ENCODE measurements at places on chromosomes 1 and 21.

- H3K27me3 ChIP-seq, result no peaks in the 10 kb centered on the region
- peak overlapping the region; percentile 15 for H3K27ac ChIP-seq
- peaks cover 26% of the 10 kb centered on the region for H3K4me1 ChIP-seq
- no peak overlapping the region for H3K4me3 ChIP-seq
These were observed 28.5 kb upstream of the SELENON start for GRCh38 chr1:25771221-25772114.

- H3K27me3 ChIP-seq, result no peaks in the 10 kb centered on the region
- DNase-seq, result no peak
- H3K36me3 ChIP-seq, result no peaks in the 10 kb centered on the region
- no peaks in the 10 kb centered on the region for H3K4me1 ChIP-seq
These were observed 168.1 kb downstream of the AMY1C start for GRCh38 chr1:103917795-103918194.

DNA sequence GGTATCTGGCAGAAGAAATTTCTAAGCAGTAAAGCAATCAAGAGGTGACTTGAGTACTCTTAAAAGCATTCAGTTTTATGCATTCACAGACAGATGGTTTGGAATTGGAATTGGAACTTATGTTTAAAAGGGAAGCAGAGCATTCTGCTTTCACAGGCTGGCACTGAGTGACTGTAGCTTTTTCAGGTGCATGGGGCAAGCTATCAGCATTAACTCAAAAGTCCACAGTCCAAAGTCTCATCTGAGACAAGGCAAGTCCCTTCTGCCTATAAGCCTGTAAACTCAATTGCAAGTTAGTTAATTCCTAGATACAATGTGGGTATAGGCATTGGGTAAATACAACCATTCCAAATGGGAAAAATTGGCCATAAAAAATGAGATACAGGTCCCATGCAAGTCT lies 1620.3 kb downstream of the MRPL39 start:
- H3K27ac ChIP-seq, result no peak overlapping the region
- H3K36me3 ChIP-seq, result no peaks in the 10 kb centered on the region
- DNase-seq, result no peak
- no peaks in the 10 kb centered on the region for H3K4me1 ChIP-seq

GRCh38 chr1:221664253-221664652 lies 77.6 kb downstream of the DUSP10 start:
- no peaks in the 10 kb centered on the region for H3K4me1 ChIP-seq
- H3K4me3 ChIP-seq, result no peak overlapping the region
- DNase-seq, result no peak
- H3K27me3 ChIP-seq, result no peaks in the 10 kb centered on the region

DNA sequence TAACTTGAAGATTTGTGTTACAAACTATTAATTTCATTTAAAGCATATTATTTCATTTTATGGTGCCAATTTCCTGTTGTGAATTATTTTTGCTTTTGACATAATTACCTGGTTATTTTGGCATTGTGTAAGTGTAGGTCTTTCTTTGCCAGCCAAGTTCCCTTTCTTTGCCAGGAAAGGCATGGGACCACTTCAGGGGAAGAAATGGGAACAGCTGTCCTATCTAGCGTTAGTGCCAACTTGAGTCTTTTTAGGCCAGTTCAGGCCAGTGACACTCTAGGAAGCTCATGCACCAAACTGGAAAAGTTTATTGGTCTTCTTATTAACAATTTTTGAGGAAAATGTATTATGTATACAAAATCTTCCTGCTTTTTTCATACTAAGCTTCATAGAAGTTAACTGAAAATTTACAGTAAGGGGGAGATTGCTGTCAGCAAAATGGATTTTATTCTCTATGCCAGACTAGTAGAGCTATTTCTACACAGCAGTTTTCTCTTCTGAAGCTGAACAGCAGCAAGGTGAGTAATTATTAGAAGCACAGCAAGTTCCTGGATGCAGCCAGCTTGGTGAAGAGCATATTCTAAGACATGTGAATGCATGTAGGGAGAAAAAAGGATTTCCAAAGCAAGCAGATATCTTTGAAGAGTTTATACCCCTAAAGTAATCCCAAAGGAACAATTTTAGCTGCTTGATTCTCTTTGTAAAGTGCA lies 914.6 kb upstream of the ADGRL4 start:
- H3K4me3 ChIP-seq, result no peak overlapping the region
- H3K27me3 ChIP-seq, result no peaks in the 10 kb centered on the region
- no peaks in the 10 kb centered on the region for H3K4me1 ChIP-seq
- H3K36me3 ChIP-seq, result no peaks in the 10 kb centered on the region
- no peak overlapping the region for H3K27ac ChIP-seq

- H3K4me3 ChIP-seq, result no peak overlapping the region
- H3K27me3 ChIP-seq, result no peaks in the 10 kb centered on the region
These were observed 4.4 kb downstream of the SLC19A1 start for GRCh38 chr21:45537746-45538291.

DNA sequence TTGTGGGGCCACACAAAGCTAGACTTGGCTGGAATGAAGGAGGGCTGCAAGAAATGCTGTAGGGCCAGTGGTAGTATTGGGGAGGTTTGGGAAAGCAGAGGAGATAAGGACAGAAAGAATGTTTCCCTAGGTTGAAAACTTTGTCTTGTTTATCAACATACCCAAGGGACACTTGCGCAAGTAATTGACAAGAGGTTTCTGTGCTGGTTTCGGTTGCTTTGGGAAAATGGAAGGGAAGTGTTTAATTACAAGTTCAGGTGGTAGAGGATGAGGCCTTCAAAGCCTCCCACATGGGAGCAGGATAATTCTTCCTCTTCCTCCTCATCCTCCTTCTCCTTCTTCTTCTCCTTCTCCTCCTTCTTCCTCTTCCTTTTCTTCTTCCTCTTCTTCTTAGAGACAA lies 182.1 kb upstream of the LMO4 start:
- H3K36me3 ChIP-seq, result no peaks in the 10 kb centered on the region
- H3K27me3 ChIP-seq, result no peaks in the 10 kb centered on the region
- no peak overlapping the region for H3K4me3 ChIP-seq
- peaks cover 27% of the 10 kb centered on the region for H3K4me1 ChIP-seq
- DNase-seq, result no peak

- no peaks in the 10 kb centered on the region for H3K27me3 ChIP-seq
- H3K4me3 ChIP-seq, result no peak overlapping the region
- H3K36me3 ChIP-seq, result no peaks in the 10 kb centered on the region
- peak overlapping the region; percentile 68 for H3K27ac ChIP-seq
- no peak for DNase-seq
These were observed 11.1 kb downstream of the PTP4A2 start for GRCh38 chr1:31926853-31927660.

- peaks cover 6% of the 10 kb centered on the region for H3K4me1 ChIP-seq
- no peak overlapping the region for H3K4me3 ChIP-seq
- no peak for DNase-seq
- H3K27me3 ChIP-seq, result no peaks in the 10 kb centered on the region
These were observed 11.6 kb upstream of the PARP1 start for GRCh38 chr1:226419284-226420029.

DNA sequence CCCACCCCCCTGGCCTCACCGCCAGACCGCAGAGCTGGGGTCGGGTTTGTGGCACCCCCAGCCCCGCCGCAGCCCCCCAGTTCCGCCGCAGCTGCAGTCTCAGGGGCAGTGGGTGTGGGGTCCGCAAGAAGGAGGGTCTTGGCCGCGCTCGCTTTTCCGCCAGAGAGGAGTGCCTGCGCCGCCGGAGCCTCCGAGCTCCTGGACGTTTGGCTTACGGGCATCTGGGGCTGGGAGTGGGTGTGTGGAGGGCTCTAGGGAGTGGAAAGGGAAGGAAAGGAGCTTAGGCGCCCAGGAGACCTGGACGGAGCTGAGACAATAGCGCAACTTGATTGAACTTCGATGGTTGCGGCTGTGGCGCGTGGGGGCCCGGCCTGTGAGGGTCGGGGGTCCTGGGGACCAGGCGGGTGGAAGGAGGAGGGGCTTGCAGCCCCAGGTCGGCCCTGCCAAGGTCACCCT lies 88.8 kb upstream of the IPO9 start:
- no peaks in the 10 kb centered on the region for H3K27me3 ChIP-seq
- H3K27ac ChIP-seq, result peak overlapping the region; percentile 70
- H3K4me3 ChIP-seq, result peak overlapping the region; percentile 59

- no peaks in the 10 kb centered on the region for H3K27me3 ChIP-seq
- no peak overlapping the region for H3K27ac ChIP-seq
These were observed 27.4 kb downstream of the RRP15 start for GRCh38 chr1:218312509-218312908.

GRCh38 chr1:87521452-87521851 lies 192.8 kb downstream of the LMO4 start:
- no peaks in the 10 kb centered on the region for H3K27me3 ChIP-seq
- DNase-seq, result no peak
- H3K36me3 ChIP-seq, result no peaks in the 10 kb centered on the region
- H3K4me1 ChIP-seq, result no peaks in the 10 kb centered on the region

- no peak for DNase-seq
- H3K27me3 ChIP-seq, result no peaks in the 10 kb centered on the region
These were observed 40.1 kb downstream of the PIK3C2B start for GRCh38 chr1:204454476-204454875.

- H3K4me1 ChIP-seq, result no peaks in the 10 kb centered on the region
- H3K27me3 ChIP-seq, result no peaks in the 10 kb centered on the region
- no peak within 1 kb of the TSS for H3K27ac ChIP-seq
- DNase-seq, result no peak
- no peak within 1 kb of the TSS for H3K4me3 ChIP-seq
- no peaks in the 10 kb centered on the region for H3K36me3 ChIP-seq
These were observed at the start of gene CD247 for GRCh38 chr1:167518331-167518700. Gene CD247, minus strand, starts transcription at chr1:167518529. Its CDS starts 64 bp downstream, at chr1:167518465.

DNA sequence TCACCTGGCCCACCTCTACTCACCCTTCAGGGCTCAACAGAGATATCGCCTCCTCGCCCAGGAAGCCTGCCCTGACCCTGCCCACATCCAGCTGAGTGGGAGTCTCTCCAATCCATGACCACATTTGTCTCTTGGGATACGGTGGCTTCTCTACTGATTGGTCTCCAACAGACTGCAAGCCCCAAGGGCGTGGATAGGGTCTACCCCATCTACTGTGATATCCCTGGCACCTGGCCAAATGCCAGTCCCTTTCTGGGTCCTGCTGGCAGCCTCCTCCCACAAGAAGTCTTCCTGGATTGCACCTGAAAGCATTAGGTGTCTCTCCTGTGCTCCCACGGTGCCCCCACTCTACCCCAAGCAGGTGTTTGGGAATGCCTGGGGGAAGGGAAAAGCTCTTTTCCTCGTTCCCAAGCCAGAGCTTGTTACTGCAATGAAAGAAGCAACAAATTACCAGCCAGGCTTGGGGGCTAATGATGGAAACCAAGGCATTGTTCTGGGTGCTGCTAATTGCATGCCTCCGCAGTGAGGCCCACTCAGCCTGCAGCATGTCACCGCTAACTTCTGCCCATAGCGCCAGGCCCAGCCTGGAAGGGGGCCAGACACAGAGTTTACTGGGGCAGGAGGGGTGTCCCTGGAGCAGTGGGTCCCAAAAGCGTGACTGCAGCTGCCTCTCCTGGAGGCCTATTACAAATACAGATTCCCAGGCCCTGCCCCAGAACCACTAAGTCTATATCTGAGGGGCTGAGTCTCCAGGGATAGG lies 90.7 kb upstream of the IFFO2 start:
- H3K27ac ChIP-seq, result no peak overlapping the region
- H3K4me3 ChIP-seq, result no peak overlapping the region
- peaks cover 4% of the 10 kb centered on the region for H3K4me1 ChIP-seq
- DNase-seq, result no peak
- H3K36me3 ChIP-seq, result no peaks in the 10 kb centered on the region
- peaks cover 44% of the 10 kb centered on the region for H3K27me3 ChIP-seq

DNA sequence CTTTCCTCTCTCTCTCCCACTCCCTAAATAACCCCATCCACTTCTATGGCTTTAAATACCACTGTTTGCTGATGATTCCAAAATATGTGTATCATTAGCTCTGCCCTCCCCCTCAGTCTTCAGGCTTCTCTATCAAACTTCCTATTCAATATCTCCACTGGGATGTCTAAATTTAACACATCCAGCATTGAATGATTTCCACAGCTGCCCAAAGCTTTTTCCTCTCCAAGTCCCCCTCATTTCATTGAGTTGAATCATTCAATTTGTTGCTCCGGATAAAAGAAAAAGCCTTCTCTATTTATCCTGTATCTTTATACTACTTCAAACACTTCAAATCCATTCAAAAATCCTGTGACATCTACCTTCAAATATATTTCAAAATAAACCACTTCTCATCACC lies 225.0 kb downstream of the SEC16B start:
- no peaks in the 10 kb centered on the region for H3K27me3 ChIP-seq
- H3K4me3 ChIP-seq, result no peak overlapping the region
- DNase-seq, result no peak
- H3K4me1 ChIP-seq, result peaks cover 9% of the 10 kb centered on the region

DNA sequence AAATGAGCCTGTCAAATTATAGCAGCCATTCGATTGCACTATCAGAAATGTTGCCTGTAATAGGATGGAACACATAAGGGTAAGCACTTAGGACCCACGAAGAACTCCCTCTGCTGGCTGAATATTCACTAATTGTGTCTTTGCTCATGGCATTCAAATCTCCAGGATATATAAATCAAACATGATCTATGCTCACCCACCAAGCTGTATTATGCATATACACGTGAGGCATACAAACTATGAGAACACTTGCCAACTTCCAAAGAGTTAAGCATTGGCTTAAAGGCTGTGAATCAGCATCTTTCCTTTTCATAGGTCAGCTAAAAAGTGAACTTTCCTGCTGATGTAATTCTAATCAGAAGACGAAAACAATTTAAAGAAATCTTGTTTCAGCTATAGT lies 34.5 kb downstream of the TMPRSS15 start:
- no peaks in the 10 kb centered on the region for H3K36me3 ChIP-seq
- no peaks in the 10 kb centered on the region for H3K4me1 ChIP-seq
- DNase-seq, result no peak
- H3K27ac ChIP-seq, result no peak overlapping the region
- no peaks in the 10 kb centered on the region for H3K27me3 ChIP-seq

DNA sequence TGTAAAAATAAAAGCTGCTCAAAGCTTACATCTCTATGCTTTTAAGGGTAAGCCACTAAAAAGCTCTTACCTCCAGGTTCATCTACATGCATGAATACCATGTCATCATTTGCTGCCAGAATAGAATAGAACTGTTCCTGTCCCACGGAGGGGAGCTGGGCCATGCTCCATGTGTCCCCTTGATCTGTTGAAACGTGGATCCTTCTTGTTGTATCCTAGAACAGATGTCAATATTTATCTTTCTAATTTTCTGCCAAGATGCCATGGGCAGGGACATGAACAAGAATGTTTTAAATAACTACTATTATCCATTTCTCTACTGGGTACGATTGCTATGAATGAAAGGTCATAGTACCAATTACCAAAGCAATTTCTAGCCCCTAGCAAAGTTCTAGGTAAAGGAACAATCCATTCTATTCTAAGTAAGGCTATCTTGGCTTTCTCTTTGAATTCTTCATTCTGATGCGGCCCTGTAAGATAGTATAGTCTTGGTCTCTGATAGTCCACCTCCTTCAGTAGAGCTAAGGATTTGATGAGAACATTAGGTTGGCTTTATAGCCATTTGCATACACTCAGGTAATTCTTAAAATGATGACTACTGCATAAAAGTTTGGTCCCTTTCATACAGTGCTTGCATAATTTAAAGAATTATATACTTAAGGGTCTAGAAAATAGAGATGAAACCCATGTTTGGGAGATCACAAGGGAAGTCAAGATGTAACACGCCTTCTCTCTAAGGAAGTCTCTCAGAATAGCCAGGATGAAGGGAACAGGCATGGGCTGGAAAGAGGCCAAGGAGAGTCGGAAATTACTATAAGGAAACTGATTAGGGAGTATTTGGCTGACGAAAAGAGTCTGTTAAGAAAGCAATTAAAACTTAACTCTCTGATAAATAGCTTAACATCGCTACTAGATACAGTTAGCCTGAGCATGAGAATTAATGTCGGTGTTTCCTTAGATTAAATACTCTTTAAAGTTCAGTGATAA lies 35.4 kb upstream of the MYBPHL start:
- H3K27me3 ChIP-seq, result no peaks in the 10 kb centered on the region
- no peak overlapping the region for H3K4me3 ChIP-seq
- H3K36me3 ChIP-seq, result peaks cover 3% of the 10 kb centered on the region
- H3K4me1 ChIP-seq, result no peaks in the 10 kb centered on the region
- DNase-seq, result no peak
- no peak overlapping the region for H3K27ac ChIP-seq
